ENCODE measurements at places on chromosomes 13 and 19.

DNA sequence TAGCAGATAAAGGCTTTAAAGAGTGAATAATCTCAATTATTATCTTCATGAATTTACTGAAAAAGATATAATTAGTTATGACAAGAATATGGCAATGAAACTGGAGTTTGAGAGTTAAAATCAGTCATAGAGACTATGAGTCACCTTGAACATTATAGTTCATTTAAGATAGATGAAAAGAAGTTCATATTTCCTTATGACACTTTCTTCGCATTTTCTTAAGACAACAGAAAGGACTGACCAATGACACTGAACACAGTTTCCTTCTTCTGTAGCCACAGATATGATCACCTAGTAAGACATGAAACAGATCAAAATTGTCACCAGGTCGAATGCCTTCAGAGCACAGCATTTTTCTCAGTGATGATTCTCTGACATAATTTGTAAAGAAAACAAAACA is 202.1 kb downstream of the KLF12 start:
- no peak for DNase-seq

DNA sequence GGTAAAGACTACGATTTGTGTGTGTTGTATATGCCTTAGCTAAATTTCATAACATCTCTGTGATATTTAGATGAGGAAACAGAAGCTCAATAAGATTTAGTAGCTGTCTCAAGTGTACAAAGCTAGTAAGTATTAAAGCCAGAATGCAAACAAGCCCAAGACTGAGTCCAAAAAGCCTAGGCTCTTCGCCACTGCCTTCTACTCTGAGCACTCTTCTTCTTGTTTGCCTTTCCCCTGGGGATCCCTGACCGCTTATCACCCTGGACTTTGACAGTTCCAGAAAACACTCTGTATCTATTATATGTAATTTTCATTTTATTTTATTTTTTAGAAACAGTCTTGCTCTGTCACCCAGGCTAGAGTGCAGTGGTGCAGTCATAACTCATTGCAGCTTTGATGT is 5.8 kb downstream of the TM9SF2 start:
- DNase-seq = no peak

DNA sequence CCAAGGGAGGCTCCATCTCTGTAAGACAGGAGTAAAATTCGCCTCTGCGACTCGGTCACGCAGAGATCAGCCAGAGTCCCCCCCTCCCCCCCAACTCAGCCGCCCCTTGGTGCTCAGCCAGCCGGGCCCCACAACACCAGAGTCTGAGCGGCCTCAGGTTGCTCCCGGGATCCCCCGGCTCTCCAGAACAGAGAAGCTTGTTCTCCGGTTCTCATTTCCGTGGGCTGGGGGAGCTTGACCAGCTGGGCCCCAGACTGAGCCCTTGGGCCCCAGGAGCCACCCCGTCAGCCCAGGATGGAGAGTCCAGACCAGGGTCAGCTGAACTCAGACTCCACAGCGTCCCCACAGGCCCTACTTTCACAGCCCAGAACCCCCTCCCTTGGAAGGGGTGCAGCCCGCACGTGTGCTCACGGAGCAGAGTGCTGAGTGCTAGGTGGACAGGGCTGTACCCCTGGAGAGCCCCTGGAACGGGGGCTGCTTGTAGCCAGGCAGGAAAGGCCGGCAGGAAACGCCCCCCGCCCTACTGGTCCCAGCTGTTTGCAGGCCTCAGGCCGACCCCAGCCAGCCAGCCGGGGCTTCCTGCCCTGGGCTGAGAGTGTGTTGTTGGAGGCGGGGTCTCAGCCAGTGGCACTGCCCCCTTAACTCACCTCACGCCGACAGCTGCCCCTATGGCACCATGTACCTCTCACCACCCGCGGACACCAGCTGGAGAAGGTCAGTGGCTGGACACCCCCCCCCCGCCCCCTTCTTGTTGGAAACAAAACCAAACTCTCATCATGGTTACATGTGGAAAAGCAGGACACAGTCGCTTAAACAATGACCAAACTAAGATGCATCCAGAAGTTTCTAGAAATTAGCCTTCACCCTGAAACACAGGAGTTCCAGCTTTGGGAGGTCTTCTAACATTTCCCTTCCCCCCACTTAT is 44.4 kb downstream of the COMP start:
- no peak for DNase-seq

- no peak for DNase-seq
Measured at GRCh38 chr19:50649433-50650391, at the start of gene C19orf81. C19orf81 (plus strand) TSS chr19:50649445; CDS start chr19:50649445, 0 bp downstream.

GRCh38 chr13:40981949-40982348 is 37.2 kb downstream of the ELF1 start:
- DNase-seq = no peak

DNA sequence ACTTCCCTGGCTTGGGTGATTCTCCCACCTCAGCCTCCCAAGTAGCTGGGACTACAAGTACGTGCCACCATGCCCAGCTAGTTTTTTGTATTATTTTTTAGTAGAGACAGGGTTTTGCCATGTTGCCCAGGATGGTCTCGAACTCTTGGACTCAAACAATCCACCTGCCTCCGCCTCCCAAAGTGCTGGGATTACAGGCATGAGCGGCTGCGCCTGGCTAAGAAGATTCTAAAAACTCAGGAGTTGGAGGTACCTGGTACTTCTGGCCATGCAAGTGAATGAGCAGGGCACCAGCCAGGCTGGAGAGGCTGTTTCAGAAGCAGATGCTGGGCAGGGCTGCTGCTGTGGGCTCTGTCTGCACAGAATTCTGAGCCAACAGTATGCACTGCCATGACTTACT is 6.1 kb downstream of the MZF1 start:
- no peak for DNase-seq

DNA sequence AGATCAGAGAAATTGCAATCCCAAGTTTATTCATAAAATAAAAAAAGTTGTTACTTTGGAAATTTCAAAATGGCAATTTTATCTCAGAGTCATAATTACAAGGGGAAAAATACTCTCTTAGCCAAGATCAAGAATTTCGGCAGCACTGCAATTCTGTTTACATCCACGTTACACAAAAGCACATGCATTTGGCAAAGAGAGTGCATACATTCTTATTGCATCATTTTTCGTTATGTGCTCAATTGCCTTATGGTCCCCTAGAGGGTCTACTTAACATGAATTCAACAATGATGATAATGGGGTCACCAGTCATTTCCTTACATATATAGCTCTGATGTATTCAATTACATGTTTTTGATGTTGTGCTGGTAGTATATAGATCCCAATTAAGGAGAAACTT is 498.0 kb downstream of the DIAPH3 start:
- no peak for DNase-seq

DNA sequence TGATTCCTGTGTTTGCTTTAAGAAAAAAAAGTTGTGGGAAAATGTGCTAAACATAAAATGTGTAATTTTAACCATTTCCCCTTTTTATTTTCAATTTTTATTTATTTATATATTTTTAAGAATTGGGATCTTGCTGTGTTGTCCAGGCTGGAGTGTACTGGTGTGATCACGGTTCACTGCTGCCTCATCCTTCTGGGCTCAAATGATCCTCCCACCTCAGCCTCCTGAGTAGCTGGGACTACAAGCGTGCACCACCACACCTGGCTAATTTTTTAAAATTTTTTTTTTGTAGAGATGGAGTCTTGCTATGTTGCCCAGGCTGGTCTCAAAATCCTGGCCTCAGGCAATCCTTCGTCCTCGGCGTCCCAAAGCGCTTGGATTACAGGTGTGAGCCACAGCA is 19.0 kb downstream of the CACNG6 start:
- no peak for DNase-seq

- DNase-seq = no peak
Measured at GRCh38 chr13:48655291-48655690, 1.6 kb downstream of the CYSLTR2 start.

DNA sequence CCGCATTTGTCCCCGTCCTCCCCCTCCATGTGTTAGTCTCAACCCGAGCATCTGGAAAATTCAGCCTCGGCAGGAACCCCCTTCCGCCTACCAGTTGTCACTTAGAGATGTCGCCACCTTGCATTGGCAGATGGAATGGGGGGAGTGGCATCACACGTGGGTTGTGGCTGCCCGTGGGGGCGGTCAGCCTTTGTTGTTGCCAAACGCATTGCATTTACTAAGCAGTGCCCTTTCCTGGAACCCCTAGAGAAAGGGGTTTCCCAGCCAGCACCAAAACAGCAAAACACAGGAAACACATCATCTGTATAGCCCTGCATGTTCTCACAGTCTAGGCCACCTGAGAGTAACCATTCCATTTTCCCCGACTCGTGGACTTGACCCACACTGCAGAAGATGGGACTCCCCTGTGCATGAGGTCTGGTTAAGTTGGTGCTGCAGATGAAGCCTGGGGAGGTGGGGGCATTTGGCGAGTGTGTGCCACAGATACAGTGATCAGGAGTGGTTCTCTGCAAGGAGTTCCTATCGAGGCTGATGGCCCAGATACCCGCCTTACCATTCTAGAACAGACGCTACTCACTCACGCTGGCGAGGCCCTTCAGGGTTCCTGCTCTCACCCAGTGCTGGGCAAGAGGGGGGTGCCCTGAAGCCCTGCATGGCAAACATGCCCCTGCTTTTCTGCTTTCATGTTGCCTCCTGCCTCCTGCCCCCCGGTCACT is 38.3 kb downstream of the TMED1 start:
- DNase-seq = peak; percentile 71

DNA sequence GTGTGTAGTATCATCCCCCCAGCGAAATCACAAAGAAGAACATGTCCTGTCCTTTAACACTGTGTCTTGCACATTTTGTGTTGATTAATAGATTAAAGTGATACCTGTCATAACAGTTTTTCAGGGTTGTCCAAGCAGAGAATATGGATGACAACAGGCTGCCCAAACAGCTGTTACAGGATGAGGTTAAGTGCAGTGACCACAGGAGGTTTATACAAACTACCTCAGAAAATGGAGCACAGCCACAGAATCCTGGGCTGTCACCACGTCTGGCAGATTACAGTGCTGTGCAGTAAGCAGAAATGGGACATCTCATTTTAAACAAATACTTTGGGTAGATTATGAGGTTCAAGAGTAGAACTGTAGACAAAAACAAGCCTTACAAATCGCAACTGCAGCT is 575.6 kb downstream of the DCT start:
- no peak for DNase-seq

- no peak for DNase-seq
Measured at GRCh38 chr13:84126671-84127171, 244.4 kb upstream of the SLITRK1 start.

All from stimulated activated CD8-positive, alpha-beta memory T cell treated with anti-CD3 and anti-CD28 coated beads, Interleukin-15, amount 100 ng/mL, for 1 hour (primary cell).